ENCODE measurements at places on chromosomes 6 and 20.

DNA sequence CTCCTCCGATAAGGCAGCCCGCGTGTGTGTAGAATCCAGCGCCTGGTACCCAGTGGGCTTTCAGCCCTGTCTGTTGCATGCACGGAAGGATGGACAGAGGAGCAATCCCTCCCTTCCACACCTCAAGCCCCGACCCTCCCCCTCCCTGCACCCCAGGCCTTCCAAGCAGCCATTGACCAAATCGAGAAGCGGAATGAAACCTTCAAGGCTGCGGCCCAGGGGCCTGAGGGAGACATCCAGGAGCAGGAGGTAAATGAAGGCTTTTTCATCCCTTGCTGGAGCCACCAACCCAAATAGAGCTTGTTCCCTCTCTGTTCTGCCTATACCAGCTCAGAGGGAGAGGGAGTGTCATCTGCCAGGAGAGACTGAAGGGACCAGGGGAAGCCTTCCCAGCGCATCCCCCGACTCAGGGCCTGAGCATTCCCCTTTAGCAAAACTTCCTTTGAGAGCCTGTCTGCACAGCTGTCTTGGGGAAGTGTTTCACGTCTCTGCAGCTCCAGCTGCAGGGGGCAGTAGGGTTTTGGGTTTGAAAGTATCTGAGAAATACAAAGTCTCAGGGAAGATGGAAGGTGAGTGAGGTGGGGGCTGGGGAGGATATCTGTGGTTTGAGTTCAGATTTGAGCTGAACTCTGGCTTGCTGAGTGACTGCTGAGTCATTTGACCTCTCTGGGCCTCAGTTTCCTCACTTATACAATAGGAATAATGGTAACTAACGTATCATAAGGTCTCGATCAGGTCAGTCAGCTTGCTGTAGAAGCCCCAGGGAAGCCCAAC, 16.1 kb downstream of the FGD2 start:
- DNase-seq: peak; percentile 50

GRCh38 chr20:33976959-33977358, 16.8 kb upstream of the RALY start:
- DNase-seq: no peak

DNA sequence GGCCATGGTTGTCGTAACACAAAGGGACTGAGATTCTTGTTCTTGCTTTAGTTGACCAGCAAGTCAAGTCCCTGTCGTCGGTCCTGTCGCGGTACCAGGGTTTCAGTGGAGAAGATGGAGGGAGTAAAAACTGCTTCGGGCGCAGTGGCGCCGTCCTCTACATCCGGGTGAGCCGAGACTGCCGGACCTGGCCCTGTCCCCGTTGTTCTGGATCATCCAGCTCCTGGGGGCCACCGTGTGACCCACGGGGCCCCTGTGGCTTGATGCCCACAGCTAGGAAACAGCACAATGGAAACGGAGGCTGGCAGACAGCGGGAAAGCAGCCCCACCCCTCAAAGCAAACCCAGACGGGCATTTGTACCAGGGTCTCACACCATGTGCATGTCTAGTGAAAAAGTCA, 15.0 kb downstream of the MTG2 start:
- DNase-seq: no peak

- no peak for DNase-seq
Observed at GRCh38 chr20:59775687-59776055, 157.8 kb downstream of the SYCP2 start.

Measured in SK-MEL-5 (cell line).